Right lung (tissue), 10 donors: ENCODE measurements at places on chromosomes 12 and 14. TPM values are rescaled to one million over a fixed set of nuclear protein-coding genes. Genes with fewer than 3 reads are reported as not detected.

- DNase-seq = no peak
Measured at GRCh38 chr14:66105815-66106214, 380.4 kb upstream of the CCDC196 start.

- no peak for DNase-seq
Measured at GRCh38 chr12:38872156-38872555, 33.2 kb downstream of the CPNE8 start.

GRCh38 chr12:19688532-19688931 is 249.2 kb downstream of the AEBP2 start:
- no peak for DNase-seq

GRCh38 chr14:105258846-105259245 is 10.5 kb downstream of the BTBD6 start:
- DNase-seq = no peak

GALNT8 gene
- polyA plus RNA-seq = 0.78 TPM

MAP1LC3B2 gene
- 4.2 TPM for polyA plus RNA-seq

FLVCR2 gene
- 9.8 TPM for polyA plus RNA-seq
